ENCODE measurements at places on chromosomes 3 and 15. TPM values are rescaled to one million over a fixed set of nuclear protein-coding genes. Genes with fewer than 3 reads are reported as not detected.

SHISA5 gene
- total RNA-seq: 106 TPM

ROBO1 gene
- total RNA-seq: 63.6 TPM

GCNT3 gene
- 0.37 TPM for total RNA-seq

ADCY5 gene
- 0.22 TPM for total RNA-seq

ZNF620 gene
- total RNA-seq: 0.87 TPM

TMEM266 gene
- not detected for total RNA-seq

RTF1 gene
- total RNA-seq: 16.0 TPM

TMOD3 gene
- 43.3 TPM for total RNA-seq

JMJD7 gene
- 5.7 TPM for total RNA-seq

RASGRP1 gene
- total RNA-seq: 0.22 TPM

NCBP2 gene
- 67.3 TPM for total RNA-seq

BUB1B gene
- total RNA-seq: 16.2 TPM

TM4SF1 gene
- 287 TPM for total RNA-seq

GALNT15 gene
- 3.4 TPM for total RNA-seq

GXYLT2 gene
- total RNA-seq: 16.1 TPM

ILDR1 gene
- total RNA-seq: not detected

FBXO40 gene
- total RNA-seq: under 0.01 TPM

GOLGA6B gene
- not detected for total RNA-seq

FMN1 gene
- 11.0 TPM for total RNA-seq

SLC28A1 gene
- 0.12 TPM for total RNA-seq

STRC gene
- total RNA-seq: not detected

Data from uterine smooth muscle cell (primary cell).